ENCODE measurements at places on chromosomes 16 and 17.

DNA sequence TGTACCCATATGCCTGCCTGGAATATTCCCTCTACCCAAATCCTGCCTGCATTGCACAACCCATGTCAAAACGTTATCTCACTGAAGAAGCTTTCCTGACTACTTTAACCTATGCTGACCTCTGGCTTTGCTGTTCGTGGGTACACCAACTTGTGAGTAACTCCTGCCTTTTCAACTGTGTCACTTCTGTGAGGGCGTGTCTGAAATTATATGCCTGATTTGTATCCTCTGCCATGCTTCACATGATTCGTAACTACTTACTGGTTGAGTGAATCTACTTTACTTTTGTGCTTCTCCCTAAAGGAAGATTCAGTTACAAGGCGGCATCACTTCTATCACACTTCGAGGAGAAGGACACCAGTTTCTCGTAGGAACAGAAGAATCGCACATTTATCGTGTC, 33.3 kb upstream of the USP43 start:
- DNase-seq = no peak

GRCh38 chr16:30947859-30948666, 805 bp upstream of the ORAI3 start:
- peak; percentile 99 for DNase-seq

DNA sequence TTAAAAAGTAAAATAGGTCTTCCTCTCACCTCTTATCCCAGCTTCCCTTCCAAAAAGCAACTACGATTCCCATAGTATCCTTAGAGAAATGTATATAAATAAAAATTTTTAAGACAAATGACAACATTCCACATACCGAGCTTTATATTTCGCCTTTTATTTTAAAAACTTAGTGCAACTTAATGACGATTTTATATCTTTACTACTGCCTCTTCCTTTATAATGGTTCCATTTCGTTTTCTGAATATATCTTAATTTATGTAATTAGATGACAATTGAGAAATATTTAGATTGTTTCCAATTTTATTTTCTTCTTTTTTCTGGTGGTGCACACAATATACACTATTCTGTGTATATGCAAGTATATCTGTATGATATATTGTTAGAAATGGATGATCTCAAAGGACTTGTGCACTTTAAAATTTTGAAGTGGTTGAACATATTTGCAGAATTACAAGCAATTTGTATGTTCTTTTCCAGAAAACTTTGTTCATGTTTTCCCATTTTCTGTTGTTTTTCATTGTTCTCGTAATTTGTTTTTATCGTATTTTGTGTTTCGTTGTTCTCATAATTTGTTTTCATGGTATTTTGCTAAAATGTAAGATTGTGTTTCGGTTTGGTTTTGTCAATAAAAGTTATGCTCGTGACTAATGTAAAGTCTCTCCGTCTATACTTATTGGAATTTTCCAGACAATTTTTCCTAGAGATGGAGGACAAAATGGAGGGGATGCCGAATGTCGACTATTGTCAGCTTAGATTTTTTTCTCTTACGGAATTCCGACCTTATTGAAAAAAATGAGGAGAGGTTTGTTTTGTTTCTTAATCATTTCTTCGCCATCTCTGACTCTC, 20.4 kb upstream of the HOXB13 start:
- no peak for DNase-seq

GRCh38 chr17:75339971-75340370, 50.7 kb upstream of the SLC25A19 start:
- DNase-seq = no peak

Data from fibroblast of gingiva (primary cell).